ENCODE measurements at places on chromosomes 3 and 15.
A peak's percentile ranks its signal among the peaks of the same experiment; 100 is the strongest.

- no peak for DNase-seq
Observed at GRCh38 chr15:87045746-87046145, 966.1 kb downstream of the AGBL1 start.

DNA sequence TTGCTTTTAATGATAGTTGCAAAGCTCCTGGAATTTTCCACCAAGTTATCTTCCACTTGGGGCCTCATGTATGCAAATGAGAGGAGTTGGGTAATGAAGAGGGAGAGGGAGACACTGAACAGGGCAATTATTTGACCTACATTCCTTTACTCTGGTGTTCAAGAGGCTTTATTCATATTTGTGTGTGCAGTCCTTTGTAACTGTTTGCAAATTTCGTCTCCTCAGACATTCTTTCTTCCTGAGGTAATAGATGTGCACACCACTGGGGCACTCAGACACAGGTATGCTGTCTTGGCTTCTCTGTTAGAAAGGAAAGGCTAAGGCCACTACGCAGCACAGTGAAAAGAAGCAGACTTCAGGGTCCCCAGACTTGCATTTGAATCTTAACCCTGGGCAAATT, 189.7 kb upstream of the IL12A start:
- no peak for DNase-seq

DNA sequence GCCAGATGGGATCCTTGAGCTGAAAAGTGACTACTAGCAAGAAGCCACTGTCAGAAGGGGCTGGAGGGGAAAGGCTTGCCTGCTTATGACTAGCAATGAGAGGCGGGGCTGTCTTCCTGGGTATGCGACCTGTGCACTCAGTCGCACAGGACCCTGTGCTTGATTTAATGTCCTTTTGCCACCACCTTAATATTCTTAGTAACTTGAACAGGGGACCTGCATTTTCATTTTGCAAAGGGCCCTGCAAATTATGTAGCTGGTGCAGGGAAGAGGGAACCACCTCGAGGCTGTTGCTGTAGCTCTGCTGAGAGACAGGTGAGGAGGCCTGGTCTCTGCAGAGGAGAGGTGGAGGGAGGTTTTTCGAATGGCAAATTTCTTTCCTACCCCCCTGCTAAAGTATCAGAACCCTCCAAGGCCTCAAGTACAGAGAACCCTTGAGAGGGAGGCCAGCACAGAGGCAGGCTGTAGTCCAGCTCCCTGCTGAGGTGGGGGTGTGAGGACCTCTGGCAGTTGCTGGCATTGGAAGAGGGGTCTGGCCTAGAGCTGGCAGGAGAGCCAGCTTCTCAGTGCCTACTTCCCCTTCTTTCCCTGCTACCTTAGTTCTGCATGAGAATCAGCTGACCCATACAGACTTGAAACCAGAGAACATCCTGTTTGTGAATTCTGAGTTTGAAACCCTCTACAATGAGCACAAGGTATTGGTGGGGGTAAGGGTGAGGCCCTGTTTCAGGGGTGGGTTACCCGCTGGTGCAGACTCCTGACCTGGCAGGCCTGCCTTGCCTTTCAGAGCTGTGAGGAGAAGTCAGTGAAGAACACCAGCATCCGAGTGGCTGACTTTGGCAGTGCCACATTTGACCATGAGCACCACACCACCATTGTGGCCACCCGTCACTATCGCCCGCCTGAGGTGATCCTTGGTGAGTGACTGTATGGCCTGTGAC, 11.4 kb downstream of the CLK3 start:
- DNase-seq = no peak

DNA sequence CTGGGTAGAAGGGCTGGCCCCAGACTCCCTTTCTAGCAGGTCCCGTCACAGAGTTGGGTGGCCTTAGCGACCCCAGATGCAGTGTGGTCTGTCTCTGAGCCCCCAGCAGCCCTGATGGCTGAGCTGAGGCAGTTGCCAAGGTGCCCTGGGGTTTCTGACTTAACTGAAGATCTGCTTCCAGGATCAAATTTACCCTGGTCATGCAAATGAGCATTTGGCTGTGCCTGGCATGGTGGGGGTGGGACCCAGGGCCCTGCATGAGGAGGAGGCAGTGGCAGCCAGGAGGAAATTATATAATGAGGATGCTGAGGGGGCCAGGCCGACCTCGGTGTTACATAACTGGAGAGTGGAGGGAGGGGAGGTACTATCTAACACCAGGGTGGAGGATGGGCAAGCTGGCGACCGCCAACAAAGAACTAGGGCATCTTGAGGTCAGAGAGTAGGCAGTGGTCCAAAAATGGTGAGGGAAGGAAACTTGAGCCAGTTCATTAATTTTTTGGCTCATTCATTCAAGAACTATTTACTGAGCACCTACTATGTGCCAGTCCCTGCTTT, 16.4 kb downstream of the PLEKHO2 start:
- DNase-seq = no peak

DNA sequence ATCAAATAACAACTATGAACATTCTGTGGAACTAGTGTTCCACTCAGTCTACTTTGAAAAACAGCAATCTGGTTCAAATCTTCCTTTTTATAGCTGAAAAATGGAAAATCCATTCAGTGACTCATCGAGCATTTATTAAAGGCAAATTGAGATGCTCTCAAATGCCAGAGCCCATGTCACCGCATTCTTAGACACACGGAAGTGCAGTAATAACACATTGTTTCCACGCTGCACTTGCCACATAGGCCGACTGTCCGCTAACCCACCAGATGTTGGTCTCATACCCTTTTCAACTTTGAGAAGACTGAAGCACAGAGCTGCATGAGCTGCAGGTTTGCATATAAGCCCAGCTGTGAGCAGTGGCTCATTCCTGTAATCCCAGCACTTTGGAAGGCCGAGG, 95.9 kb downstream of the TMEM266 start:
- DNase-seq = no peak

GRCh38 chr3:43399034-43399433, 112.7 kb downstream of the SNRK start:
- DNase-seq = no peak

- no peak for DNase-seq
Observed at GRCh38 chr3:44966795-44967278, 9.1 kb downstream of the ZDHHC3 start.

DNA sequence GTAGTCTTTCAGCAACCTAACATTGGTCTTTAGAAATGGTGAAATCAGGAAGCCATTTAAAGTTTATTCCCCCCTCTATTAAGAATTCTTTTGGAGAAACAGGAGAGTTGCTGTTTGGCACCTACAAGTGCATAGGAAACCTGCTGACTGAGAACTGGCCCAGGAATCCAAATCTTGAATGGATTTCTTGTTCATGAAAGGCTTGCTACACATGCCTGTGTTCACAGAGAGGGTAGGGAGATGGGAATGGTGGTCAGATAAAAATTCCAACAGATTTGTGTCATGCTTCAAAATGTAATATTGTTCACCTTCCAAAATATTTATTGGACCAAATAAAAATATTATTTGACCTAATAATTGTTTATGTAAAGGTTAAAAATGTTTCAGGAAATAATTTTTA, 24.2 kb upstream of the ZPLD1 start:
- DNase-seq = no peak

DNA sequence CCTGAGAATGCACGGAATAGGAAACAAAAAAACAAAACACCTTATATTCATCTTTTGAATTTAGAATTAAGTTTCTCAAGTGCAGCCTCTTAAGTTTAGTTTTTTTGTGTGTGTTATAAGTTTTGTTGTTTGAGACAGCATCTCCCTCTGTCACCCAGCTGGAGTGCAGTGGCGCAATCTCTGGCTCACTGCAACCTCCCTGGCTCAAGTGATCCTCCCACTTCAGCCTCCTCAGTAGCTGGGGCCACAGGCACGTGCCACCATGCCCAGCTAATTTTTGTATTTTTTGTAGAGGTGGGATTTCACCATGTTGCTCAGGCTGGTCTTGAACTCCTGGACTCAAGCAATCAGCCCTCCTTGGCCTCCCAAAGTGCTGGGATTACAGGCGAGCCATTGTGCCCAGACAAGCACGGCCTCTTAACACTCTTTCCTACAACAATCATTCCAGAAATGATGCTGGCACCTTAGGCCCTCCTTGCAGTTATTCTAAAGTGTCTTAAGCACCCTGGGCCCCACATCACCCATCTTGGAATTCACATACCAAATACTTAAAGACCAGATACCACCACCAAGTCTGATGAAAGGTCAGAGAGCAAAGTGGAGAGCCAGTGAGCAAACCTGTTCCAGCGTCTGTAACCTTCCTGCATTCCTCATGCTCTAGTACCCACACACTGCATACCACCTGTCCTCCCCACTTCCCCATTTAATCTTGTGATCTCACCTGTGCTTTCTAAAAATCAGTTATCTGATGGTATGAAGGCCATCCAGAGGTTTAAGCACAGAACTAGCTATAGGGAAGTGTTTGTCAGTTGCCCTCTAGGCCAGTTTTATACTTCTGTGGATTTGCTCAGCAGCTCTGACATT, 6.9 kb upstream of the SPG11 start:
- DNase-seq = no peak

GRCh38 chr3:52770496-52771333, at the start of gene NEK4:
Gene NEK4, minus strand, starts transcription at chr3:52770940. Its CDS starts 194 bp downstream, at chr3:52770746.
- peak; percentile 20 for DNase-seq

DNA sequence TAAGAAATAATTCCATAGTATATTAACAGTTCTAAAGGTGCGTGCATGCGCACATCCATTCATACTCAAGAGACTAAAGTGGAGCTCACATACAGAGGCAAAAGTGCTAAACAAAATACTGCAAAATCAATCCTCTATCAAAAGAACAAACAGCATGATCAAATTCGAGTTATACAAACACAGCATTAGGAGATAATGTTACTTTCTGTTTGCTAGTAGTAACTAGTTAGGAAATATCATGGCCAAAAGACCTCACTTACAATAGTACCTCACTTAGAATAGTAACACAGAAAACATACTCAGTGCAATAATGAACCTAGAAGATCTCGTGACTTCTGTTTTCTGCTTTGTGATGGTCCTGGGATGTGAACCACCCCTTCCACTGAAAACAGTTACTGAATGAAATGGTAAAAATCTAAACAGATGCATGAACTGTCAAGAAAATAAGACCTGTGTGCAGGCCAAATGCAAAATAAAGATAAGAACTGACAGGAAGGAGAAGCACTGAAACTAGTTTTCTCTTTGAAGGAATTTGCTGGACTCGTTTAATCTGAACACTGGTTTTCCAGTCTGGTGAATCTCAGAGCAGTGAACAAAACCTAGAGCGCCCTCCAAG, 20.9 kb upstream of the CEMIP start:
- no peak for DNase-seq

DNA sequence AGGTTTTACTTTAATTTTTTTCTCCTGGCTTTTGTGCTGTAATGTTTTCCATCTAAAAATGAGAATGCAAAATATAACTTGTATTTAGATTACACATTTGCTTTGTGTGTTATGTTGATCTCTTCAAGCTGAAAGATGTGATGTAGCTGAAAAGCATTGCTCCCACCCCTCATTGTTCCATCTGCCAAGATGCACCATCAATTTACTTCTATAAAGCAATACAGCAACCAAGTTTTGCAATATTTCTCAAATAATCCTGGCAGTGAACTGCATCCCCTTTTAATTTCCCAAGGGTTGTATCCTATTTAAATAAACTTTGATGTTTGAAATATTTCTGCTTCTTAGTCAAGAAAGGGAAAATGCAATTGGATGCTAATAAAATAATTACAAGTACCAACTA, 52.6 kb upstream of the DUT start:
- no peak for DNase-seq

- no peak for DNase-seq
Observed at GRCh38 chr15:34246276-34246976, 21.6 kb downstream of the EMC4 start.

DNA sequence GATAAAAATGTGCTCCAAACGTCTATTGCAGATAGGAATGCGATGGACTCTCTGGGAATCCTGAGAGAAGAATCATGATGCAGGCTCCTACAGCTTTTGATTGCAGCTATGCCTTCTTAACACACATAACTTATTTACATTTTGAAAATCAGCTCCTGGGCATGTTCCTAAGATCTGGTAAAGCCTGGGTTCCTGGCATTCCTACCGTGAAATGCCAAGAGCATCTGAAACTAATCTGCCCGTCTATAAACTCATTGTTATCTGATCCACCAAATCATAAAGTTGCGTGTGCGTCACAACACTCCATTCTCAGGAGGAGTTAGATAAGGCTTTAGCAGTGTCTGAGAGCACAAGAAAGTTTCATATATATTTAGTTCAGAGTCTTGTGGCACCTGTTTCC, 79.0 kb upstream of the VGLL3 start:
- DNase-seq = no peak

DNA sequence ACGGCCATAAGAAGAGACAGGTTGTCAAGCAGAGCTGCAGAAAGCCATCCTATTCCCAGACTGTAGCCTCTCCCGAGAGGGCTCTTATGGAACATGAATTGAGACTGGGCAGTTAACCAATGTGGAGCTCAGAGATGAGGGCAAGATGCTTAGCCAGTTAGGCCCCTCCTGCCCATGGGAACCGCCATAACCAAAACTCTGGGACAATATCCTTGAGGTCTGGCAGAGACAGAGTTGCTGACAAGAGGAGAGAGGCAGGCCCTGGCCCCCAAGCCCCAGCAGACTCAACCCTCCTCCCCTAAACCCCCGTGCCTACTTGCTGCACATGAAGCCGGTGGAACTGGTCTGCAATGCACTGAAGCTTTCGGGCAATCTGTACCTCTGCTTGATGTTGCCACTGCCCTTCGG, 4.8 kb downstream of the BMF start:
- no peak for DNase-seq

DNA sequence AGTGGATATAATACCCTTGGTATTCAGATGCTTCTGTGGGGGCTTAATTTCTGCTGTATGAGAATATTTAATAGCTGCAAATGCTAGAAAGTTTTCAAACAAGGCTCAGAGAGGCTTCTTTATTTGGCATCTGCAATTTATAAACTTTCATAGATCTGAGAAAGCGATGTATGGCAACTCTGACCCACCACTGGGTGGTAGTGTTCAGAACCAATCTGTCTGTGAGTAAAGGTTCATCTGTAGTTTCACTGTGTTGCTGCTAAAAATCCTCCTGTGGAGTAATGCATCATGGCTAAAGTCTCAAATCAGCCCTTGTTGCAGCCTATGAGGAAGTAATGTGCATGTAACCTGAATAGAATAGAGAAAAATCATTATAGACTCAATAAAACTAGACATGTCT, 47.4 kb downstream of the CLSTN2 start:
- DNase-seq = peak; percentile 11

DNA sequence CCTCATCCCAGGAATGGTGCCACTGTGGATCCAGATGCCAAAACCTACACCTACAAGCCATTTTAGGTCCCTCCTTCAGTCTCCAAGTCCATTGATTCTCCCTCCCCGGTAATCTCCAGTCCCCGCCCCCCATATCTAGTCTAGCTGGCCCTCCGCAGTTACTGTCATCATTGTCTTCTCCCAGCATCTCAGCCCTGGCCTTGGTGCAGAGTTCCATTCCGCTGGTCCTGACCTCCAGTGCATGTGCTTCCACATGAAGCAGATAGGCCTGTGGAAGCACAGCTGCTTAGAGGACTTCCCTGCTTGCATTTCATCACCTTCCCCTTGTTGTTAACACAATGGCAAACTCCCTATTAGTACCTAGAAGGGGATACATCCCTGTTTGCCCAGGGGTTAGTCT, 331.8 kb downstream of the LRTM1 start:
- DNase-seq = no peak
